ENCODE measurements at places on chromosomes 7 and 10.

DNA sequence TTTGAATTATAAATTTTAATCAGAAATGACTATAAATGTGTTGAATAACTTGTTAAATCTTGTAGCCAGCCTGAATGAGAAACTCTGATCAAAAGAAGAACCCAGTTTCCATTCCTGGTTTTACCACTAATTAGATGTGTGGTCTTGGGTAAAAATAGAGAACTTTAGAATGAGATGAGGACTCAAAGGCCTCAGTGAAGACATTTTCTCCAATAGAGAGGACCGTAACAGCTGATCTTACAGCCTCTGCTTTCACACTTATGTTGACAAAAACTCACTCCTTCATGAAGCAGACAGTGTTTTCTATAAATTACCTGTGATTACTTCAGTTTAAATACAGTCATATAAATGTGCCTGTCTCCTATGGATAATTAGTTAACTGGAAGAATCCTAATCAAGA lies 200.1 kb upstream of the MEOX2 start:
- no peak for DNase-seq

- no peak for DNase-seq
Observed at GRCh38 chr10:72329290-72330068, 25.2 kb downstream of the DNAJB12 start.

DNA sequence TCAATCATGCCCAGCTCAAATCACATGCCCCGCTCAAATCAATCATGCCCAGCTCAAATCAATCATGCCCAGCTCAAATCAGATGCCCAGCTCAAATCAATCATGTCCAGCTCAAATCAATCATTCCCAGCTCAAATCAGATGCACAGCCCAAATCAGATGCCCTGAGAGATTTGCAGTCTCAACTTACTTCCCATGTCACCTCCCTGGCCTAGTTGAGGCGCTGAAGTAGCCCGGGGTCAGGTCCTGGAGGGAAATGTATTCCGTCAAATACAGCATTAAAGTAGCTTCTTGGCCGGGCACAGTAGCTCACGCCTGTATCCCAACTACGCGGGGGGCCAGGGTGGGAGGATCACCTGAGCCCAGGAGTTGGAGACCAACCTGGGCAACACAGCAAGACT lies 15.7 kb upstream of the PRKAR1B start:
- no peak for DNase-seq

GRCh38 chr7:85191383-85191782 lies 4.5 kb upstream of the SEMA3D start:
- DNase-seq: peak; percentile 16

- no peak for DNase-seq
Observed at GRCh38 chr10:63390521-63390920, 75.3 kb downstream of the JMJD1C start.

DNA sequence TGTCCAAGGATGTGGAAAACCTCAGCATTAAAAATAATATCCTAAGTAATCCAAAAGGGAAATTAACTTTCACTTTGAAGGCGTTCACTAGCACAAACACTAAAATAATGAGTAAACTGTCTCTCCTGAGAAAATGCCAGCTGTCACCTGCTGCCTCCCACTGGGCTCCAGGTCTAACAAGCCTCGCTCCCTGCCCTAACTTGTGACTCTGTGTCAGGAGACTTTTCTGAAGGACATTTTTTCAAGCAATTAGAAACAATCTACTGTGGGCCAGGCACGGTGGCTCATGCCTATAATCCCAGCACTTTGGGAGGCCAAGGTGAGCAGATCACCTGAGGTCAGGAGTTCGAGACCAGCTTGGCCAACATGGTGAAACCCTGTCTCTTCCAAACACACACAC lies 72.8 kb upstream of the GLCCI1 start:
- DNase-seq: no peak

GRCh38 chr10:21964983-21965665 lies 38.4 kb downstream of the DNAJC1 start:
- DNase-seq: no peak

DNA sequence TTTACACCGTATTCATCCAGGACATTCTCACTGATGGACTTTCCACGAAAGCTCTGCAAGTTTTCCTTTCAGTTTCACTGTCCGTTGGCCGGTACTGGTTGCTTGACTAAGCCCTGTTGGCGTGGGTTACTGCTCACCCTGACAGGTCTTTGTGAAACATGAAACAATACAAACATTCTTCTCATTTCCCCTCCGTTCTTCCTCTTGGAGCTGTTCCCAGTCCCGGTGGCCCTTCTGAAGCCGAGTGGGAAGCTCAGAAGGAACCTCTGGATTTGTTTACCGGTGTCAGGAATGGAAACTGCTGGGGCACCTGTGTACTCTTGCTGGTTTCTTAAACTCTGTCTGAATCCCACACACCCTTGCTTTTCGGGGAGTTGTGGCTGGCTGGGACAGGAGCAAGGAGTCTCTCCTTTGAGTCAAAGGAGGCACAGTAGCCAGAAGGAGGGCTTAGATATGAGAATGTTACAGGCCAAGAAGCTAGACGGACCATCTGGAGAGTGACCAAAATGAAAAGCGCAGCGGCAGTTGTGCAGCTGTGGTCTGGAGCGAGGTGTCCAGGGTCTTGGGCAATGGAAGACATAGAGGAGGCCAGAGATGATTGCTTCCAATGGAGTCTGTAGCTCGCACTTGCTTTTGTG lies 45.7 kb downstream of the LYZL2 start:
- no peak for DNase-seq

DNA sequence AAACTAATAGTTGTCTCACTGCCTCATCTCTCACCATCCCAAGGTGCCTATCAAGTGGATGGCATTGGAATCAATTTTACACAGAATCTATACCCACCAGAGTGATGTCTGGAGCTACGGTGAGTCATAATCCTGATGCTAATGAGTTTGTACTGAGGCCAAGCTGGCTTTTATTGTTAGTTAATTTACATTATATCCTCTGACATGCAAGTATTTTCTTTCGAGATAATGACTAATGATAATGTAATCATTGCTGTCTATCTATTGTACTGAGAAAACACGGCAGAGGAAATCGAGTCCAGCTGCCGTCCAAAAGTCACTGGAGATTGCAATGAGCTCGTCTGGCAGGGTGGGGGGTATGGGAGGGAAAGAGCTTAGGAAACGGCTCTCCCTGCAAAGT lies 172.4 kb upstream of the LANCL2 start:
- DNase-seq: no peak

DNA sequence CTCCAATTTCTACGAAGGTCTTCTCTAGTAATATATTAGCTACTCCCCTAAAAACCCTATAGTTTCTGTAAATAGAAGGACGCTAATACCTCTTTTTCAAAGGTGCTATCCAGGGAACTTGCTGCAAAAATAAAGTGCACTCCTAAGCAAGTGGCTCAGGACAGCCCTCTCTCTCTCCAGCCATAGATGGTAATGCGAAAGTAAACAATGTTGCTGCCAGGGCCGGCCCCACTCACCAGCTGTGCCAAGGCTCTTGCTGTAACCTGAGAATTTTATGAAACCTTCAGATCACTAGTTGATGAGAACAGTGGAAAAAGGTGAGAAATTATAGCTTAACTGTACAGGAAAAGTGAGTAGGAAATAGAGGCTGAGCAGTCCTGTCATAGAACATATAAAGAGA lies 10.9 kb upstream of the TAS2R39 start:
- no peak for DNase-seq

DNA sequence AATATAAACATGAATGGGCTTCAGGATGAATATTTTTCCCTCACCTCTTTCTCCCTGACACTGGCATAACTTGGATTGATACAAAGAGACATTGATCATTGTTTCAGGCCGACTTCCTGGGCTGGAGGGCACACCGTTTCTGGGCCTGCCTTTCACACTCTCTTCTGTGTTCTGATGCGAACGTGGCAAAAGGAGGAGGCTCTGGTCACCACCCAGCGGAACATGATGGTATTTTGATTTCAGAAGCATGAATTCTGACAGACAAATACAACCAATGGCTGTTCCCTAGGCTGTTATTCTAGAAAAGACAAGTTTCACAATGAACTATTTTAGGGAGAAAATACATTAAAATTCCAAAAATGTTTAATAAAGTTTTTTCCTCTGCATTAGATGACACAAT lies 534.5 kb upstream of the MKI67 start:
- DNase-seq: no peak

- no peak for DNase-seq
Observed at GRCh38 chr10:109959259-109960145, 36.2 kb upstream of the XPNPEP1 start.

DNA sequence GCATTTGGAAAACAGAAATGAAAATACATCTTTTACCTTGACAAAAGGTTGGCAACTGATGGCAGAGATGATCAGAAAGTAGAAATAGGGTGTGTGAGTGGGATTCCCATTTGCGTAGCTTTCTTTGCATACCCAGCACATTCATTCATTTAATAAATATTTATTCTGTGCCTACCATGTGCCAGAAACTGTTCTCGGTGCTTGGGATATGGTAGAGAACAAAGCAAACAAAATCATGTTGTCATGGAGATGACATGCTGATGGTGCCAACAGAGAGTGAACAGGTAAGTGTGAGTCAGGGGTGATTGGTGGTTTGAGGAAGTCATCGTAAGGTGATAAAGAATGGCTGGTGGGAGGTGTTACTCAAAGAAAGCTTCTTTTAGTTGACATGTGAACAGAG lies 45.4 kb downstream of the CACNB2 start:
- DNase-seq: no peak

DNA sequence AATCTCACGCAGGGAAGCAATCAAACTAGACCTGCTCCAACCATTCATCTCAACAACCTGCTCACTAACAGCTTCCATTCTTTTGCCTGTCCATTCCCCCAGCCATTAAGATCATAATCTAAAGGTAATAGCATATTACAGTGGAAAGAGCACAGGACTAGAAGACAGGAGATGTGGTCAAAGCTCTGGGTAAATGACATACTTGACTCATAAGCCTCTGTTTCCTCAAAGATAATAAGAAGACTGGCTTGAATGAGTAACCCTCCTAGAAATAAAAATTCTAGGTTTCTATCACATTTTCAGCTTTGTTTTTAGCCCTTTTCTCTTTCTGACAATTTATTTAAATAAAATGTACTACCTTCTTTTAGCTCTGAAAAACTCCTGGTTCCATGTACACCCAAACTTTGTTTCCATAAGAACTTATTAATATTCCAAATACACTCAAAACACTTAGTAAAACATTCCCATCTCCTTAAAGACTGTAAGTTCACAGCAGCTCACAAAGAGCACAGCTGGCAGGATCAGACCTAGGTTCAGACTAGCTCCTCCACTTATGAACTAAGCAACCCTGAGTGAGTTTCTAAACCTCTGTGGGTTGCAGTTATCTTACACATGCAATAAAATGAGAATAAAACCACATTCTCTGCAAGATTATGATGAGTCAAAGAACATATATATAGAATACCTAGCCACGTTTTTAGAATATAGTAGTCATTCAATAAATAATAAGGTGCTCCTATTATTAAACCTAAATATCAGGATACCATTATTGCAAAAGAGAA lies 11.6 kb downstream of the FAM204A start:
- DNase-seq: no peak

DNA sequence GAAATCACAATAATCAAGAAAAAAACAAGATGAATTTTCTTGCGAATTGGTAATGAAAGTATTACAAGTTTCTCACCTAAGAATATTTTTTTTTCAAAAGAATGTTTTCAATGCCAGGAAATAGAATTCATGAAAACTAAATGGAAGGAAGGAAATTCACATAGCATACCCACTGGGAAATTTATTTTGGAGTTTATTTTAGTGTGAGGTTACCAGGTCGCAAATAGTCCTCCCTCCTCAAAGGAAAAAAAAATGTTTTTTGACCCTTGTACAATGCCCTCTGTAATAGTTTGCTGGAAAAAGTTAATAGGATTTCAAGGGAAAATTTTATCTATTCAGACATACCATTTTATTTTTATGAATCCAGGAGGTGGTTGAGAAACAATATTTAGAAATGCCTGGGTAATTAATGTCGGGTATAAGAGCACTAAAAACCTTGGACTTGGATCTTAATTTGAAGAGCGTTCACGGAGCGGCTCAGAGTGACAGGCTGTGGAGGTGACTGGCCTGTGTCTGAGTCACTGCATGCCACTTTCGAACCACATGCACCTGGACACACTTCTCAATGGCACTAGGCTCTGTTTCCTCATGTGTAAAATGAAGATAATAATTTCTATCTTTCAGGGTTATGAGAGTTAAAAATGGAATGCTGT lies 28.2 kb downstream of the CUBN start:
- DNase-seq: no peak

DNA sequence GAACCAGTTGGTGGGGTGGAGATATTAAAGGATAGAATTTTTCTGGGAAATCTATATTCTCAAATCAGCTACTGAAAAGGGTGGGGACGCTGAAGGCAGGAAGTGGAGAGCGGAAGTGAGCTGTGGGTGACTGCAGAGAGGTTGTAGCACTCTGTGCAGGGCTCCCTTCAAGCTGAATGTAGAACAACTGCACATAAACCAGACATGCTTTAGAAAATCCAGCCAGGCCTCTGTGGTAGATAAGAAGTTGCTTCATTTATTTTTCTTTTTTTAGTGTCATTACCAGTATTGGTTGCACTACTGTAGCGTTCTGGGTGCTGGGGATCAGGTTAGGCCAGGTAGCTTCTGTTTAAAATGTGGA lies 127.8 kb downstream of the CELF2 start:
- DNase-seq: no peak

DNA sequence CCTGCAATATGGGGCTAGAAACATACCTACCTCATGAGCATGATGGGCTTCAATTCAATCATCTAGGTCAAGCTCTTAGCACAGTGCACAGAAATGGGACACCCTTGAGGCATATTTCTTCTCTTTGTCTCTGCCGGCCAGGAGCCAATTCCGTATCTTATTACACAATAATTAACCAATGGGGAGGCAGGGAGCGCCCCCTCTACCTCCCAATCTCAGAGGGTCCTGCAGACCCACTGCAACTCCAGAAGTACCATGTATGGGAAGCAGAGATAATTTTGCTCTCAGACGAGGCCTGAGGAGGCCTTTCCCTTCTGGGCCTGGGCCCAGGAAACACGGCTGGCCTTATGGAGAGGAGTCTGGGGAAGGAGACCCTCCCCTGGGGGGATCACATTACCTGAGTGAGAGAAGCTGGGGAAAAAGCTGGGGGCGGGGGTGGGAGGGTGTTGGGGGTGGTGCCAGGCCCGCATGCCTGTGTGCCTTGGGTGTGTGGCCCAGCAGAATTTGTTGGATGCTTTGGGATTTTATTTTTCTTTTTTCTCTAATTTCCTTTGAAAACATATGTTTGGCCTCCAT lies 155.5 kb downstream of the UBE2H start:
- DNase-seq: no peak
